ENCODE measurements at places on chromosomes 2 and 18. TPM values are rescaled to one million over a fixed set of nuclear protein-coding genes. Genes with fewer than 3 reads are reported as not detected.

SETBP1 gene
- 15.0 TPM for total RNA-seq

- DNase-seq, result no peak
Measured at GRCh38 chr18:51988277-51988676, 351.7 kb upstream of the DCC start.

GRCh38 chr2:159807183-159808031 lies 9.4 kb upstream of the CD302 start:
- DNase-seq, result peak; percentile 65

GRCh38 chr2:178088774-178089270 lies 16.2 kb upstream of the PDE11A start:
- DNase-seq, result no peak

DNA sequence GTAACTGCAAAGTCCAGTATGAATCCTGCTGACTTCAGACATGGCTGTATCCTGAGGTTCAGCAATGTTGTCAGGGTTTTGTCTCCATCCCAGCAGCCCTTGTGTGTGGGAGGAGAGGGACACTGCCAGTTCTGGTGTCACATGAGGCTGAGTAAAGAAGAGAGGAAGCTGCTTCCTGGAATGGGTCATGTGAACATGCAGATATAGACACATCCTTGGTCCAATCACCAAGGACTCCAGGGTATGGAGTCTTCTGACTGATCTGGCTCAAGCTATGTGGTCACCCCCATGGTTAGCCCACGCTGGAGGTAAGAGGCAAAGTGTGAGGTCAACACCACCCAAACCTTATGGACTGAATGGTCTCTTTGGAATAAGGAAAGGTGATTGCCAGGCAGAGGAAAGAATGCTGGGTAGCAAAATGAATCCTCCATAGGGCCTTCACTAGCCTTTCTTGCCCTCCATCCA lies 134.4 kb upstream of the SLC1A4 start:
- peak; percentile 73 for DNase-seq

GRCh38 chr2:196182439-196183171 lies 11.2 kb upstream of the STK17B start:
- no peak for DNase-seq

SULT6B1 gene
- total RNA-seq, result not detected

POTEC gene
- not detected for total RNA-seq

DNA sequence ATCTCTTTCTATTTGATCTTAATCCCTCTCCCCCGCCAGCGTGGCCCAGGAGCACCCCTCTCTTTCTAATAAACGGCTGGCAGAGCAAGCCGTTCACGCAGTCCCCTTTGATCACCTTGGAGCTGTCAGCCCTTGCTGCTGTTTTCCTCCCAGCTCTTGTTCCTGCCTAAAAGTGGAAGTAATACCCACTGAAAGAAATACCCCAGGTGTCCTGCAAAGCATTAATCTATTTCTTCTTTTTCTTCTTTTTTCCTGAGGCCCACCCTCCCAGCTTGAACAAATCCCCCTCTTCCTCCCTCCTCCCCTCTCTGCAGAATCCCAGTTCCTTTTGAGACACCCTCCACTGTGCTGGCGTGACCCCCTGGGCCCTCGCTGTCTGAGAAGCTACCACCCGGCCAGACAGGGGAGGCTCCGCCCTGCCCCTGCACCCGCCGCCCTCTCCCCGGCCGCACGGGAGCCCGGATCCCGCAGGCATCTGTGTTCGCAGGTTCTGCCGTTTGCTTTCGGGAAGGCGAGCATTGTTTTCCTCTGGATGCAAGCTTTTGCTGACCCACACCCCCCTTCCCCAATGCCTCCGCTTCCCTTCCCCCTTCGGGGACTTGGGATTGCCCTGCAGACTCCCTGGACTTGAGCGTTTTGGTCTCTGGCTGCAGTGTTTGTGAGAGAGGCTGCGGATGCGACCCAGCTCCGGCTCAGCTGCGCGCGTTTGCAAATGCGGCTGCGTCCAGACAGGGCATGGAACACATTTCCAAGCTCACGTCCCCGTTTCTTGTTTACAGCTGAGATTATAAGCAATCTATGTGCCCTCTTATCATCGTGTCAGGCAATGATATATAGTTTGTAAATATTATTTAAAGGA lies 631.5 kb downstream of the NYAP2 start:
- peak; percentile 66 for DNase-seq

DNA sequence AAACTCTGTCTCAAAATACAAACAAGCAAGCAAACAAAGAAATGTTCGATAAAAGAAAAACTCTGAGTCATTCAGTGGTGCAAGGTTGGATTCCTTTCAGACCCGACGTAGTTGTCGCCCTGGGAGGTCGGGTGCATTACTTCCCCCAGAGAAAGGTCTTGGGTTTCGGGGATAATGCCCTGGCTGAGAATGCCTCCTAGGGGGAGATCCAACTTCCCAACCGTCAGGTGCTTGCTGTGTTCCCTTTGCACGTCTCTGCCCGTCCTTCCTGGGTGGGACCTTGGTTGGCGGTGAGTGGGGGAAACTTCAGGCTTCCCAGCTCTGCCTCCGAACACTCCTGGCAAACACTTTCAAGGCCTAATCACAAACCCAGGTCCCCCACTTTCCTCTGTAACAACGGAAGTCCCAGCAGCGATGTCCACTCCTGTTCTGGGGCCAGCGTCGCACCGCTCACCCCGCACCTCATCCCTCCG lies 609 bp downstream of the TPGS2 start:
- DNase-seq, result peak; percentile 60

DNA sequence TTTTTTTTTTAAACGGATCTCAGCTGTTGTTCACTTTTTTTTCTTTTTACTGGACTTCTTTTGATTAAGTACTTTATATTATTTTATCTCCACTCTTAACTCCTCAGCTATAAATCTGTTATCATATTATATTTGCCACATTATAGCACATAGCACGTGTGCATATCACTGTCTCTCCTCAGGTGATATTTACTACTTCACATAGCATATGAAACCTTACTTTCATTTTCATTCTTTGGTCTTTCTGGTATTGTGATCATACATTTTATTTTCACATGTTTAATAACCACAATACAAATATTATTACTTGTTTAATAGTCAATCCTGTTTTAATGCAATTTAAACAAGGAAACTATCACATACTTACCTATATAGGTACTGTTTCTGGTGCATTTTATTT lies 993.1 kb upstream of the TMEFF2 start:
- DNase-seq, result no peak

DNA sequence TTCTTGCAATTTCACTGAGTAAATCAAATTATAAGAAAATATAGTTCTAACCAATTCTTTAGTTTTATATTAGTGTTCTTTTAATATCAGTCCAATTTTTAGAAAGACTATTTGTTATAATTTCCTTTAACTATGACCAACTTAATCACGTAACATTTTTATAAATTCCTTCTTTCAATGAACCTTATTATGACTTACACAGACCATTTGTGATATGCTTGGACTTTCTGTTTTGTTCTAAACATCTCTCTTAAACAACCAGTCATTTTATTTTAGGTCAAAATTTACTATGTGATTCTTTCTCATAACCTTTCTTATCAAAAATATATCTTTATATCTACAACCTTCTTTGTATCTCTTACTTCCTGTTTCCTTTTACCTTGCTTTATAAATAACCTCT lies 39.5 kb upstream of the DYNAP start:
- no peak for DNase-seq

DCDC2C gene
- not detected for total RNA-seq

DNA sequence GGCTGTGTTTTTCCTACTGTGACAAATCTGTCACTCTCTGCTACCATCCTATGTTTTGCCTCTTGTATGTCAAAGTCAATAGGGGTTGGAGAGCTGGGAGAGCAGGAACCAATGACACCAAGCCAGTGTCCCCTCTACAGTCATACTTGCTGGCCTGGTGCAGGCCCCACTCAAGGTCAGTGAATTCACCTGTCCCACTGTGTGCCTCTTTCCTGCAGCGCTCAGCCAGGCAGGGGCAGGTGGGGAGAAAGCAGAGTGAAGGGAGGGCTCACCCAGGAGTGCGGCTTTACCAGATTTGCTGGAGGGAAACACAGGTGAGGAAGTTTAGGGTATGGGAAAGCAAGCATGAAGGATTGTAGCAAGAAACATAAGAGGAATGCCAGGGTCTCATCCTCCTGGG lies 114.5 kb downstream of the GYPC start:
- DNase-seq, result no peak

DNA sequence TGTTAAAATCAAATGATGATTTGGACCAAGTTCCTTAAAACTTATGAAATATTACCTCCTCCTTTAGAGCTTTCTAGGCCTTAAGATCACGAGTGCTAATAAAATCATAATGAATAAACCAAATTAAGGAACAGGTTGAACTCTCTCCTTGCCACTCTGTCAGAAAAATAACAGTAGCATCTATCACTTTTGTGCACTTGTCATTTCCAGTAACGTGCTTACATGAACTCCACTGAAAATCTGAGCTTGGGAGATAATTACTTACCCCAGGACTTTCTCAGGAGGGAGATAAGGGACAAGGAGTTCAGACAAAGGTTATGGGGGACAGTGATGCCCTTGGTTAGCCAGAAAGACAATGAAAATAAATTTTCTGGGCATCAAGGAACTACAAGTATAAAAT lies 36.0 kb downstream of the EPB41L3 start:
- no peak for DNase-seq

- DNase-seq, result no peak
Measured at GRCh38 chr2:74472945-74473258, 422 bp upstream of the MRPL53 start.
